ENCODE measurements at places on chromosomes 12 and 14.

DNA sequence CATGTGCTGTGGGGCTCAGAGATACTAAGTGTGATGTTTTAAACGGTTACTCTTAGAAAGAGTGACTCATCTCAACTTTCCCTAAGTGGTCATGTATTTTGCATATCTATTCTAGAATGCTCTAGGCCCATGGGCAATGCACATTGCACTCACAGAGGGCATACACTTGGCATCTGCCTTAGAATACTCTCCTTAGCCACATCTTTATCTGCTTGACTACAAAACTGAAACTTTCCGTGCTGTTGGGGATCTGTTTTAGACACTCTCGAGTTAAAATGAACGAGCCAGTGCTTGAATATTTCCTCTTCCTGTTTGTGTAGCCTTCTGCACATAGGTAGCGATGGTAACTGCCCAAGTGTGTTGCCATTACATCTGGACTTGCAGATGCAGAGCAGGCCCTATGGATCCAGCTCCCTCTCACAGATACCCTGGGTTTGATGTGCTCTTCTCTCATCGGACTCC, 180.5 kb downstream of the CAND1 start:
- peak; percentile 86 for DNase-seq

DNA sequence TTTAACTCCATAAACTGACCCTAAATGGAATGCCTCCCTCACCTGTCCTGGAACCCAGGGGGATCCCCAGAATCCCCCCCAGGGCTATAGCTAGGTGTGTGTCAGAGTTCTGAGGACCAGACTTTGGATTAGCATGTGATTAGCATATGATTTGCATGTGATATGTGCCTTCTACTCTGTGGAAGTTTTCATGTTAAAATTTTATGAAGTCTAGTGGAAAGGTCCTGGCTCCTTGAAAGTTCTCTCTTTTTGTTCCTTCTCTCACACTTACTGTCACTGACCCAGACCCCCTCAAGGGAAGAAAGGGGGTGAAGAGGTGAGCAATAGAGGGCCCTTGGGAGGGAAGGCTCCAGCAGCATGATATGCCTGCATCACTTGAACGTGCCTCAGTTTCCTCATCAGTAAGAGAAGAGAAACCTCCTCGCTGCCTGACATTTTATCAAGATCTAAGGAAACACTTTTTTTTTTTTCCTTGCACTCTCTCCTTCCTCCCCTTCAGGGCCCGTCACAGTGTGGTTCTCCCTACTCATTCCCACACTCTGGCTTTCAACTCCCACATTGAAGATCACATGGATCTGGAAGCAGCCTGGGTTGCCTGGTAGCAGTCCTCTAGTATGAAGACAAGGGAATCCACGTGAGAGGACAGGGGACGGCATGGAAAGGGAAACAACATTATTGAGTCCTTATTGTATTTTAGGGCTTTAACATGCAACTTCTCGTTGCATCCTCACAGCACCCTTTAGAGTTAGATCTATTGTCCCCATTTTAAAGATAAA, 3.3 kb upstream of the C1QL4 start:
- no peak for DNase-seq

DNA sequence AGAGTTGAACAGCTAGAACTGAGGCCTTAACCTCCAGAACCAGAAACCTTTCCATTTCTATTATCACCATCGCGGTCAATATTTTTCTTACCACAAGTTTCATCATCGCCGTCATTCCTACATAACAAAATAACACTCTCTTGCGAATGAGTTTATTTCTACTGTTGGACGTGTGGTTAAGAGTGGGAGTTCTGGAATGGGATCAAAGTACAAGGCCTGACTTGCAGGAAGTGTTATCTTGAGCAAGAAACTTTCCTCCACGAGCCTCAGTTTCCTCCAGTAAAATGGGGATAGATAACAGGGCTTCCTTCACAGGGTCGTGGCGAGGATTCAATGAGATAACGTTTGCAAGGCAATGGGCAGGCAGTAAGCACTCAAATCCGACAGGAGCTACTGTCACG, 652 bp downstream of the SART3 start:
- no peak for DNase-seq

DNA sequence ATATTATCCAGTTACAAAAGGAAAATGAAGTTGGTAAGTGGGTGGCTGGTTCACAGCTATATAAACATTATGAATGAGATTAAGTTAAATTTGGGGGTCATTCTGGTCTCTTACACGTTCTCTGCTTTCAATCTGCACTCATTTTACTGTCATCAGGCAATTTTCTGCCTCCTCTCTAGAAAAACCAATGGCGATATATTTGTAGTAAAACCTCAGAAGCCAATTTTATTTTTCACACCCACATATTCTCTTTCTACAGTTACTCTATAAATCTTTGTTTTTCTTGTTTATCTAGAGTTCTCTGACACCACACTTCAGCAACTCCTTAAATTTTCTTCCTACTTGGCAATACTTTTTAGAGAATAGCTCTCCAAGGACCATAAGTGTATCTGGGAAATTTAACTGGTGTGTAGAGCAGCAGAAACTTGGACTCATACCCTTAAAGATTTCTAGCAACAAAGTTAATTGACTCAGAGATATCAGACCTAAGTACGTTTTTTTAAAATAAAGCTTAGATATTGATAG, 926.9 kb downstream of the TMTC2 start:
- DNase-seq, result no peak

- DNase-seq, result no peak
Observed at GRCh38 chr14:100994082-100994481, 90.6 kb upstream of the RTL1 start.

DNA sequence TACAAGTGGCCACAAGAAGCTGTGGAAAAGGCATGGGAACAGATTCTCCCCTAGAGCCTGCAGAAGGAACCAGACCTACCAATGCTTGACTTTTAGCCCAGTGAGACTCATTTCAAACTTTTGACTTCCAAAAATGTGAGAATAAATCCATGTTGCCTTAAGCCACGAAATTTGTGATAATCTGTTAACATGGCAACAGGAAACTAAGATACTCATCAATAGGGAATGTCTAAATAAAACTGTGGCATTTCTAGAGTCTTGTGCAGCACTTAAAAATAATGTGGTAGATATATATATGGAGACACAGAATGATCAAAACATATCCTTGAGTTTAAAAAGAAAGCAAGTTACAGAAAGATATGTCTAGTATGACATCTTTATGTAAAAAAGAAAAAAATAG, 12.0 kb downstream of the HECTD4 start:
- no peak for DNase-seq

DNA sequence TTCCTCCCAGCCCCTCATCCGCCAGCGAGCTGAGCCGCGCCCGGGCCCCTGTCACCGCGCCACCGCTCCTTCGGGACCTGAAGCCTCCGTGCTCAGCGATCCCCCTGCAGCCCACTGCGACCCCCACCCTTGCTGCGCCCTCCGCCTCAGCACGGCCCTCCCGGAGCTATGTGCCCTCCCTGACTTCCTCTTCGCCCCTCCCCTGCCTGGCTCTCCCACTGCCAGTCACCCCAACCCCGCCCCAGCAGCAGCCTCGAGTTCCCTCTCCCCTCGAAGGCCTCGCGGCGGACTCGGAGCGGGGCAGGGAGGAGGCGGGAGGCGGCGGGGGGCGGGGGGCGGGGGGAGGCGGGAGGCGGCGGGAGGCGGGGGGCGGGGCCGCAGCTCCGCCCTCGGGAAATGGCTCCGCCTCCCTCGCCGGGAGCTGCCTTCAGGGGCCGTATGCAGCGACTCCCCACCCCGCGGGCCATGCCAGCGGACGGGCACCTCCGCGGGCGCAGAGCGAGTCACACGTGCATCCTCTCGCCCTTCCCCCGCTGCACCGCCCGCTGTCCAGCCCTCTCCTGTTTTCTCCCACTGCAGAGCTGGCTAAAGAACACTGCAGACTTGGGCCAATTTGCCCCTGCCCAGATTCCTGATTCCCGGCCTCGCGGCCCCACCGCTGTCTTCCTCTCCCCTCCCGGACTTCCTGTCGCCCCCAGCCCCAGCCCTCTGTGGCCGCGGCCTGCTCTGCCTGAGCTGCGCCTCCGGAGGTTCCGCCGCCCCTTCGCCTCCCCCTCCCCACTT, 29.1 kb upstream of the ADIPOR2 start:
- DNase-seq, result peak; percentile 87

GRCh38 chr14:104545942-104546501, 33.5 kb upstream of the C14orf180 start:
- no peak for DNase-seq

- no peak for DNase-seq
Observed at GRCh38 chr12:109881752-109882151, 1.4 kb upstream of the GLTP start.

GRCh38 chr14:23326491-23327332, 5.5 kb downstream of the PABPN1 start:
- DNase-seq, result no peak

DNA sequence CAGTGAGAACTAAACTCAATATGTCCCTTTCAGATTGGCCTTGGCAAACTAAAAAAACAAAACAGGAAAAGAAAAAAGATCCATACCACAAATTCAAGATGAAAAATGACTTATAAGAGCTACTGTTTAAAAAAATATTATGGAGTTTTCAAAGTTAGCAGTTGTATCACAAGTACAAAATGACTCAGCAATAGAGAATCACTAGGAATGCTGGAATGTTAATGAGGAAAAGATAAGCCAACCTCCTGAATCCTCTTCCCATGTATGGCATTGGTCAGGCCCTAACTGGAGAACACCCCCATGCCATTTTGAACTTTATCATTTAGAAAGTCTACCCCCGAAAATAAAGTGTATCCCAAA, 62.2 kb downstream of the PPP1R36 start:
- no peak for DNase-seq

DNA sequence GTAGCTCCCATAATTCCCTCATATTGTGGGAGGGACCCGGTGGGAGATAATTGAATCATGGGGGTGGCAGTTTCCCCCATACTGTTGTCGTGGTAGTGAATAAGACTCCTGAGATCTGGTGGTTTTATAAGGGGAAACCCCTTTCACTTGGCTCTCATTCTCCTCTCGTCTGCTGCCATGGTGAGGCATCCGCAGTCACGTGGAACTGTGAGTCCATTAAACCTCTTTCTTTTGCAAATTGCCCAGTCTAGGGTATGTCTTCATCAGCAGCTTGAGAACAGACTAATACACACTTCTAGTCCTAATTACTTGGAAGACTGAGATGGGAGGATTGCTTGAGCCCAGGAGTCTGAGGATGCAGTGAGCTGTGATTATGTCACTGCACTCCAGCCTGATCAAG, 64.4 kb downstream of the TMX1 start:
- DNase-seq, result no peak

- DNase-seq, result no peak
Observed at GRCh38 chr14:35034440-35034833, 11.6 kb upstream of the FAM177A1 start.

- no peak for DNase-seq
Observed at GRCh38 chr14:58772794-58773620, 135.2 kb downstream of the DACT1 start.

Data from GM12865 (cell line).